ENCODE measurements at places on chromosomes 16 and 17.

DNA sequence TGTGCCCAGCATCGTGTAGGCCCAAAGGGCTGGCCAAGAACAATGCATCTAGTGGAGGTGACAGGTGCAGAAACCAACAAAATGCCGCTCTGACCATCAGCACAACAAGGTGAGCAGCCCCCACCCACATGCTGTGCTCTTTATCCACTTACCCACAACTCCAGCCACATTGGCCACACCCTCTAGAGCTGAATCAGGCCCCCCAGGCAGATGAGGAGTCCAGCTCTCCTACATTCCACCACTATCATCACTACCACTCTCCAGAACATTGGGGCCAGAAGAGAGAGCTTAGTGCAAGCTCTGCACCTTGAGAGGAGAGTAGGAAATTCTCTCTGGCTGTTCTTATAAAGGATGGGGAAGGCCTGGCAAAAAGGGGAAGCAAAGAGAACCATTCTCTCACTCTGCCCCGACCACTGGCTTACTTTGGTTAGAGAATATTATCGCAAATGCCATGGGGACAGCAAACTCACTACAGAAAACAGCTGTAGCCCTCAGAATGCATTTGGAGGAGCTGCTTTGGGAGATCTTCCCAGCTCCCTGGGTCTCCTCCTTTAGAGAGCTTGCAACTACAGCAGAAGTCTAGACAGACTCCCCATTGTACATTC, 75.0 kb downstream of the TMEM132E start:
- DNase-seq, result no peak

DNA sequence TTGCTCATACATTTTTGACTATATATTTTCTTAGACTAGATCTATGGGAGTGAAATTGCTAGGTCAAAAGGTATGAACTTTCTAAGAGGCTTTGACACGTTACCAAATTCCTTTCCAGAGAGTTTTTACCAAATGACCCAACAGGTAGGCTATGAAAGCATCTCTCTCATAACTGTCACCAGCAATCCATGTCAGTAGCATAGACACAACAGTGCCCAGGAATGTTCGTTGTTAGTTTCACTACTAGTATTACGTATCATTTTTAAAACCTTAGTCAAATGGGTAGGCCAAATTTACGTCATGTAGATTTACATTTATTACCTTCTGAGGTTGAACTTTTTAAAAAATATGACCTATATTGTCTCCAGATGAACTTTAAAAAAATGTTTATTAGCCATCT, 66.8 kb downstream of the MARCHF10 start:
- no peak for DNase-seq

DNA sequence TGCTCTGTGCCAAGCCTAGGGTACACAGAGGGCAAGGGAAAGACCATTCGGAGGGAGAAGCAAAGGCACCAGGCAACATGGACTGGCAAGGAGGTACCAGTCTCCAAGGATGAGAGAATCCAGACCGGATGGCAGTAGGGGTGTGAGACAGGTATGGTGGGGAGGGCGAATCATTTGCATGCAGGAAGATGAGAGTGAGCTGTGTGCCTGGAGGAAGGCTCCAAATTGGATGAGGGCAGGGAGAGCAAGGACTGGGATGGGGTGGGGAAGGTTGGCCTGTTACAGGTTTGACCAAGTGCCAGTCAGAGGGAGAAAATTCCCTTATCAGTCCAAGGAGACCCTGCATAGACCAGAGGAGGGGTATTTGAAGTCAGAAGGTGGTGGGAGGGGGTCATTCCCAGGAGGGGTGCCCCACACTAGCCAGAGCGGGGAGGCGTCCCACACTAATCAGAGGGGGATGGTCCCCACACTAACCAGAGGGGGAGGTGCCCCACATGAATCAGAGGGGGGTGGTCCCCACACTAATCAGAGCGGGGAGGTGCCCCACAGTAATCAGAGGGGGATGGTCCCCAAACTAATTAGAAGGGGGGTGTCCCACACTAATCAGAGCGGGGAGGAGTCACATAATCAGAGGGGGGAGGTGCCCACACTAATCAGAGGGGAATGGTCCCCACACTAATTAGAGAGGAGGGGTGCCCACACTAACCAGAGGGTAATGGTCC, 737 bp downstream of the CANT1 start:
- DNase-seq, result no peak

- DNase-seq, result no peak
Observed at GRCh38 chr16:84631886-84632285, 14.0 kb upstream of the COTL1 start.

GRCh38 chr16:50841081-50841886, 99.4 kb downstream of the CYLD start:
- DNase-seq, result peak; percentile 33

DNA sequence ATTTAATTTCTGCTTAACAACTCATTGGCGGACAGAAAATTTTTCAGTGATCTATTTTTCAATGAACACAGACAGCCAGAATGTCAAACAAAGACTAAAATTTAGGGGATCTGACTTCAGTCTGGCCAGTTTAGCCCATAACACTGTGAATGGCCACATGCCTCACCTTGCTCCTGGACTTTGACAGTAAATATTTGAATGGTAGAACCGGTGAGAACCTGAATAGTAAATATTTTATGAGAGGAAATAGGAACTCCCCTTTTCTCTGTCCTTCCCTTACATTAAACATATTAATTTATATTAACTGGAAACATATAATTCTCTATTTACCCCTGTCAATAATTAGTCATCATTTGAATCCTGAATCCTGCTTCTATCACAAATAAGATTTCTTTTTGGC, 942.1 kb downstream of the KCNJ2 start:
- DNase-seq, result no peak

GRCh38 chr16:48525201-48526057, 84.6 kb downstream of the N4BP1 start:
- no peak for DNase-seq

DNA sequence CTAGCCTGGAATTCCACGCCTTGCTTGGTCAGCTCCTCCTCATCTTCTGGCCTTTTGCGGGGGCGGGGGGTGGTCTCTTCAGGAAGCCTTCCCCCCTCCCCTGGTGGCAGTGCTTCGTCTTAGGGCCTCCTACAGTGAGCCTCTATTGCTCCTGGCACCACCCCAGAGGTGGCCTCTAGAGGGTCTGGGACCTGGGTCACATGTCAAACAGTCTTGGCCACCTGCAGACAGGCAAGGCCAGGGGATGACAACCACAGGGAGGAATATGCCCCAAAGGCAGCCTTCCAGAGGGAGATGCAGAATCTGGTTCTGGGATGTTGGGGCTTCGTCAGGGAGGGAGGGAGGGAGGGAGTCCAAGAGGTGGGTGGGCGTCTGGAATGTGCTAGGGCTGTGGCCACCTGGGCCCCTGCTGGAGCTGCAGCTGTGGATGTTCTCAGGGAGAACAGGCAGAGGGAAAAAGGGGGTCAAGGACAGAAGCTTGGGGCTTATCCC, 50.6 kb downstream of the SMPD3 start:
- DNase-seq, result no peak

DNA sequence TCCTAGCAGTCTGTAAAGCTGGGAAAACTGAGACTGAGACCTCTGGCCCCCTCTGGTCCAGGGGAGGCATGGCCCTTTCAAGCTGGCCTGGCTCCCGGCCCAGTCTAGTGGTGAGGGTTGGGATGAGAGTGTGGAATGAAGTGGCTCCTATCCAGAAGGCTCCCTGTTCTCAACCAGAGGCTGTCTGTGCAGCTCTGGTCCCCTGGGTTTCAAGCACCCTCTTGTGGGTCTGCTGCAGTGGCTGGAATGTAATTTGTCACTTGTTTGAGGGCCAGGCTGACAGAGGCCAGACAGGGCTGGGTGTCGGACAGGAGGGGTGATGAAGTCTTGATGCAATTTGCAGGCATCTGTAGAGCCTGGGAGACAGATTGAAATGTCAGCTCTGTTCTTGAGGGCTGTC, 22.1 kb upstream of the PHF12 start:
- DNase-seq, result no peak

DNA sequence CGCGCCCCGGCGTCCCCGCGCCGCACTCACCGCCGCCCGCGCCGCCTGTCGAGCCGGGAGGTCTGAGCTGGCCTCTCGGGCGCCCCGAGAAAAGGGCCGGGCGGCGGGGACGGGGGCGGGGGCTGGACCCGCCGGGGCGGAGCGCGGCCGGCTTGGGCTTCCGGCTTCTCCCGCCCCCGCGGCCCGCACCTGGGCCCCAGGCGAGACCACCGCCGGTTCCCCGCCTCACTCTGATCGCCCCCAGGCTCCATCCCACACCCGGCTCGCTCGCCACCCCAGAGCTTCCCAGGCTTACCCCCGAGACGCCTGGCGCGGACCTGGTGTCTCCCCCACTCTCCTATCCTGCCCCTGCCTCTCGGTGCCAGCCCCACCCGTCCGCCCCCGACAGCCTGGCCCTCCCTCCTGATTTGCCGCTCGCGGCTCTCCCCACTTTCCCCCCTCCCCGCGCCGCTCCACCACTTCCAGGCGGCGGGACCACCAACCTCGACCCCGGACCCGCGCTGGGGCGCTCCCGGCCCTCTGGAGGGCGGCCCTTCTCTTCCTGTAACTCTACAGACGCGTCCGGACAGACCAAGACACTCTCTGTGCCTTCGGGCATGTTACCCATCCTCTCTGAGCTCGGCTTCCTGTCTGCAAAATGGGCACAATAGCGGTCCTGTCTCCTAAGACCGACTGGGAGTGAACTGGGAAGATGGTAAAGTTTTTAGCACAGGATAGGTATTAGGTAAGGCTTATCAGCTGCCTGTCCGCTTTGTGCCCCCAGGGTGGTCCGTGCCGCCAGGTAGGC, at the start of gene LITAF:
Gene LITAF, minus strand, starts transcription at position 64 of the 787 bp plus-strand sequence. CDS start 30,189 bp downstream, outside the sequence.
- peak; percentile 59 for DNase-seq

DNA sequence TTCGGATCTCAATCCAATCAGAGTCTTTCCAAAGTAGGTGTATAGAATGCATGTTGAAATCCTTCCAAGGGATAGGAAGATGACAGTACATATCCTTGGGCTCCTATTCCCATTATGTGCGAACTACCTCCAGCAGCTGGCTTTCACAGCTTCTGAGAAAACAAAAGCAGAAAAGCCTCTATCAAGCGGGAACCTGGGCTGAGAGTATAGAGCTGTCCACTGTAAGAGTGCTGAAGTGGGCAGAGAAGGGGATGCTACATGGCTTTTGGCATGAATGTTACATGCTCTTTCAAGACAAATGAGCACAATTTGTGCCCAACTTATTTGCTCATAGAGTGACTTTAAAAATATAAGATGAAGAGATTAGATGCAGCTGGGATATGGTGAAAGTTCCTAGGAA, 993.5 kb downstream of the CDH8 start:
- DNase-seq, result no peak

DNA sequence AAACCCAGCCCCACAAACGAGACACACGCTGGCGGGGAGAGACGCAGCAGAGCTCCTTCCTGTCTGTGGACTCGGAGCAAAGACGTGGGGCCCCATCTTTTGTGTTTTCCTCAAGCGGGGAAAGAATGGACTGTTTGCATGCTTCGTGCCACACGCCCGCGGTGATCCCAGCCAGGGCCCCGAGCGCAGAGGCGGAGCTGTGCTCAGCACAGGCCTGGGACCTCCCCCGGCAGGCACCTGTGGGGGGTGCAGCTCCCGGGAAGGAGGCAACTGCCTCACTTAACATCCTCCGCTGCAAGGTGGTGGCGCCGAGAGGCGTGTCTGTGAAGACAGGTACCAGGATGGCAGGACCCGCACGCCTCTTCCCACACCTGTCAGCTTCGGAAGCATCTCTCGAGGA, 19.1 kb downstream of the TRARG1 start:
- peak; percentile 54 for DNase-seq

GRCh38 chr17:55416000-55416399, 5.6 kb downstream of the MMD start:
- no peak for DNase-seq

DNA sequence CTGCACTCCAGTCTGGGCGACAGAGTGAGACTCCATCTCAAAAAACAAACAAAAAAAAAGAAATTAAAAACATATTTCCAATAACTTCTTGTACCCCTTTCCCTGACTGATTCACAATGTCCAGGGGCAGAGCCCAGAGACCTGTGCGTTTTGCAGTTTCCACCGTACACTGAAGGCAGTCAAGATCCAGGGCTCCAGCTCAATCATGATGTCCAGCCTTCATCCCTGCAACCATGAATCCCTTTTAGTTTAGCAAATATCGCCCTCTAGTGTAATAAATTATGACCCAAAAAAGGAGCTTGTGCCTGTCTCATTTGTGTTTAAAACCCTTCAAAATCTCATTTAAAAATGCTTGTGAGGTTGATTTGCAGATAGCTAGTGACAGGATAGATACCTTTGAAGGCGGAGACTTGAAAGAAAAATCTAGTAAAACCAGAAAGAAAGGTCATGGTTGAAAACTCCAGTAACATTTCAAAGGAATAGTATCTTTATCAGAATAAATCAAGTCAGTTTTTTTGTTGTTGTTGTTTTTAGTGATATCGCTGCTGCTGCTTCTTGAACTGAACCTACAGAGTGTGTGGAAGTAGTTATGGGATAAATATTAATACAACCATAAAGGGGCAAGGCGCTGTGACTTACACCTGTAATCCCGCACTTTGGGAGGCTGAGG, 3.7 kb upstream of the ERN1 start:
- DNase-seq, result no peak

DNA sequence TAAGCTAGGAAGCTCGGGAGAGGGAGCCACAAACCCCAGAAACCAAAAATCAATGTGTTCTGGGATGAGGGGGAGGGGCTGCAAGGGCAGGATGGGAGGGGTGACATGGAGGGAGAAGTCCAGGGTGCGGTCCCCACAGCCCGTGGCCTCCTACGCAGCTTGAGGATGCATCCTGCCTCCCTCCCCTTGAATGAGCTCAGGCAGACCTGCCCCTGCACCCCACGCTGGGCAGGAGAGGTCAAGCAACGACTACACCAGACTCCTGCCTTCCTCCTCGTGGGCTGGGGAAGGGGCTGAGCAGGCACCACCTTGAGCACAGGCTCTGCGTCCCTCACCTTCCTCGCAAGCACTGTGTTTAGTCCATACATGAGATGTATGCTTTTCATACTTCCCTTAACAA, 3.9 kb downstream of the ANKRD13B start:
- no peak for DNase-seq

DNA sequence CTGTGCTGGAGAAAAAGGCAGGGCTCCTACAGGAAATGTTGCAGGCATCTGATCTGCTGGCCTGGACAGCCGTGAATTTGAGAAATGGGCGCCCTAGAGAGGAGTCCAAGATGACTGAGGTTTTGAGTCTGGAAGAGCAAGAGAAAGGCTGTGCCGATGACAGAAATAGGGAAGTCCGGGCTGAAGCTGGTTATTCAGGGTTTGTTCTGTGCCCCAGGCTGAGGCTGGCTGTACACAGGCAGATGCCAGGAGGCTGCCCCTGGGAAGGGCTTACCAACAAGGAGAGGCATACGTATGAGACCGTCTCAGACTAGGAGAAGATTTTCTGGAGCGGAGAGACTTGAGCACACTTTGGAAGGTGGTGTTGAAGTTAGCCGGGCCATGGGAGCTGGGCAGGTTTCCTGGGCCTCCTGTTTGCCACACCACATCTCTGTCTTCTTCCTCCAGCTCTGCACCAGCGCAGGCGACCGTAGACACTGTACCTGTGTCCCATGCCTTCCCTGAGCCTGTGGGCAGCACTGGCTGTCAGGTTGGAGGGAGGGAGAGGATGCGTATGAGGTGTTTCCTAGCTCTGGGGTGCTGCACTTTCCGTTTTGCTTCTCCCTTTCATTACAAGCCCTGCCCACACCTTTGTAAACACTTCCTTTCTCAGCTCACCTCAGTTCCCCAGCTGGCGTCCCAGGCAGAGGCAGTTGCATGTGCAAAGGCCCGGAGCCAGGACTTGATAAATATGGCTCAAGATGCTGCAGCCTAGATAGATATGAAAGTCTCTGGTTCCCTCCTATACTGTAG, 80.8 kb downstream of the SPECC1 start:
- no peak for DNase-seq

Measured in activated CD8-positive, alpha-beta memory T cell treated with anti-CD3 and anti-CD28 coated beads, Interleukin-2, amount 50 U/mL, for 4 hours (primary cell).